Stimulated activated CD8-positive, alpha-beta memory T cell treated with anti-CD3 and anti-CD28 coated beads, Interleukin-12 subunit alpha, Interleukin-12 subunit beta, amount 100 ng/mL, for 1 hour (primary cell): ENCODE measurements at places on chromosomes 4 and X.
A peak's percentile ranks its signal among the peaks of the same experiment; 100 is the strongest.

GRCh38 chr4:143858456-143858855 lies 46.9 kb downstream of the GYPE start:
- no peak for DNase-seq

- DNase-seq: peak; percentile 43
These were observed 1.4 kb downstream of the RPS6KA3 start for GRCh38 chrX:20265221-20265725.

GRCh38 chr4:159017323-159018026 lies 85.4 kb upstream of the RAPGEF2 start:
- DNase-seq: no peak

GRCh38 chr4:156778093-156778492 lies 193.5 kb downstream of the PDGFC start:
- DNase-seq: no peak

GRCh38 chr4:26987191-26987590 lies 126.5 kb downstream of the STIM2 start:
- DNase-seq: no peak

DNA sequence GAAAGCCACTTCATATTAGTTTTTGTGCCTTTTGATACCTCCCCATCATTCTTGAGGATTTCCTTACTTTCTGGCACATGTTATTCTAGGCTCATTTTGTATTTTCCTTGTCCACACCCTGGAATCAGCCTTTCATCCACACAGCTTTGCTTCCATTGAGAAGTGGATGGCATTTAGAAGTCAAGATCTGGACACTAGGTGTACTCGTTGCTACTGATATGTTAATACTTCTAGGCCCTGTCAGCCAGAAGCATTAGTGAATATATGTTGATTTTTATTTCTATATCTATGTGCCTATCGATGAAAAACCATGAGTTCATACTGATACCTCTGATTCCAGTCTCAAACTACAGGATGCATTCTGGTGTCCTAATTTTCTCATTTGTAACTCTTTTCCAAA lies 73.2 kb downstream of the ARHGAP24 start:
- no peak for DNase-seq

- no peak for DNase-seq
These were observed 101.8 kb upstream of the CXorf51B start for GRCh38 chrX:146707781-146708180.

DNA sequence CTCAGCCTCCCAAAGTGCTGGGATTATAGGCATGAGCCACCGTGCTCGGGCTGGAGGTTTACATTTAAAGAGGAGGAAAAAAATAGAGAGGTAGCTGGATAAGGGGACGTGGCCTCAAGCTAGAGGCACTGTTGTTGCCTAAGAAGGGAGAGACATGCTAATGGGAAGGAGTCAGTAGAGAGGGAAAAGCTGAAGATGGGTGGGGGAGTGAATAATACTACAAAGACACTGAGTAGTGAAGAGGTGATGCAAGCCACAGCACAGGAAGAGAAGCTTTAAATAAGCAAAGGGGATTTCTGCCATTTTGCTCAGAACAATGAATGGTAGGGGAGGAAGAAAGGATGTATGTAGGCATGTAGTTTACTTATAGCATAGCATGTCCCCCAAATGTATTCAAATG lies 11.5 kb upstream of the AP1S2 start:
- DNase-seq: no peak

GRCh38 chr4:27318740-27319139 lies 458.1 kb downstream of the STIM2 start:
- no peak for DNase-seq

DNA sequence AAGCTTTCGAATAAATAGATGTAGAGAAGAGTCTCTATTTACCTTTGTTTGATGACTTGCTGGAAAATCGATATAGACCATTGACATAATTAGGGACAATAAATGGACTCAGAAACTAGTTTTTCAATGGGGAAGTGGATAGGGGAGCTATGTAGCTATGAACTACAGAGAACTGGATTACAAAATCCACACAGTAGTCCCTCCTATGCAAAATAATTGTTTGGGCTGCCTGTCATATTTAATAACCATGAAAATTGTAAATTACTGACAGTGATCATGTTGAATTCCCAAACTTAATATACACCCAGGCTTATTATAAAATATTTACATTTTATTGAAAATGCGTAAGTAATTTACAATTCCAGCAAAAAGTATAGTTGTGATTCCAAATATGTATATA lies 333.1 kb upstream of the FAM241A start:
- no peak for DNase-seq

DNA sequence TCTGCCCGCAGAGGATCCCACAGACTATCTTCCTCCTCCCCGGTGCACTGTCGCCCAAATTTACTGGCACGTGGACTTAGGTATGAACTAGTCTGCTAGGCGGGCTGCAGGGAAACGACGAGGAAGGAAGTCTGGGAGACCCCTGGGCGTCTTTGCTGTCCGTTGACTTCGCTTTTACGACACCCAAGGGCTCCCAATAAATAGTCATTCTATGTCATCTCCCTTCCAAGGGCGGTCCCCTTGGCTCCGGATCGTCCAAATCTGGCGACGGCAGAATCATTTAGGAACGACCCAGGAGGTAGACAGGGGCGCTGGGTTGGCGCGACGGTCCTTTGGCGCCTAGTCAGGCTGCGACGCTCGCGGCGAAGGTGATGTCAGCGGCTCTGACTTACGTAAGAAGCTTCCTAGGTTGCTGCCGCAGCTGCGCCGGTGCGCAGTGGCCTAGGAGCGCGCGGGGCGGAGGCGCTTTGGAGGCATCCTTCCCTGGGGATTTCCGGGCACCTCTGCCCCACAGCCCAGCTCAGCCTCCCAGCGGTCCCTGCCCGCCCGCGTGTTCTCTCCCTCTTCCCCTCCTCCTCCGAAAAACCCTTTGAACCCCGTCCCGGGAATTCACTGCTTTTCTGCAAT lies 2.2 kb downstream of the NHS start:
- no peak for DNase-seq

DNA sequence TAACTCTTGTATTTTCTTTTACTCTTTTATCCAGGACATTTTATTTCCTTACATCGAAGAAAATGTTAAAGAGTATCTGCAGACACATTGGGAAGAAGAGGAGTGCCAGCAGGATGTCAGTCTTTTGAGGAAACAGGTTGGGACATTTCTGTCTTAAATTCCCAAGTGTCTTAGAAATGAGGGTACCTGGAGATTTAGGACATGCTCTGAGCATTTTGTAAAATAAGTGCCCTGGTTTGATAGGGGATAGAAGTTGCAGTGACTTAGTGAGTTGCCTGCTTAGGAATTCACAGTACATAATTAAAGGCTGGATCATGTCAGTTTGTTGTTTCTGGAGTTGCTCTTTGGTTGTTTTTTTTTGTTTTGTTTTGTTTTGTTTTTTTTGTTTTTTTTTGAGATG lies 17.5 kb downstream of the ENOPH1 start:
- DNase-seq: no peak

DNA sequence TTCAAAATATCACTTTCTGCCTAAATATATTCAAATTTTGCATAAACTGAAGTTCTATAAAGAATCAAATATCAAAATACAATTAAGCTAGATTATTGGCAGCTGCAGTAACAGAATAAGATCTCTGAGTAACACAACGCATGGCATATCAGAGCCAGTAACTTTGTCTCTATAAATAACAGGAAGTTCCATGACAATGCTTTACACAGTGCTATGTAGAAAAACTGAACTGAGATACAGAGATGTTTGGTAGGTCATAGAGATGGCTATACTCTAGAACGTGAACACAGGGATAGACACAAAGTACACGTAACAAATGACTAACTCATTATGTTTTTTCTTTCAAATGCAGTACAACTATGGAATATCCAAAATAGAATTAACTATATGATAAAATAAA lies 18.2 kb downstream of the UBE2D3 start:
- no peak for DNase-seq

GRCh38 chr4:139676365-139676764 lies 10.7 kb downstream of the MGST2 start:
- no peak for DNase-seq

GRCh38 chr4:188536826-188537225 lies 397.6 kb downstream of the TRIML1 start:
- no peak for DNase-seq

- peak; percentile 63 for DNase-seq
These were observed 18.3 kb upstream of the GPR101 start for GRCh38 chrX:137051978-137052642.

- DNase-seq: no peak
These were observed 141.0 kb upstream of the FAM47C start for GRCh38 chrX:36867143-36867542.

DNA sequence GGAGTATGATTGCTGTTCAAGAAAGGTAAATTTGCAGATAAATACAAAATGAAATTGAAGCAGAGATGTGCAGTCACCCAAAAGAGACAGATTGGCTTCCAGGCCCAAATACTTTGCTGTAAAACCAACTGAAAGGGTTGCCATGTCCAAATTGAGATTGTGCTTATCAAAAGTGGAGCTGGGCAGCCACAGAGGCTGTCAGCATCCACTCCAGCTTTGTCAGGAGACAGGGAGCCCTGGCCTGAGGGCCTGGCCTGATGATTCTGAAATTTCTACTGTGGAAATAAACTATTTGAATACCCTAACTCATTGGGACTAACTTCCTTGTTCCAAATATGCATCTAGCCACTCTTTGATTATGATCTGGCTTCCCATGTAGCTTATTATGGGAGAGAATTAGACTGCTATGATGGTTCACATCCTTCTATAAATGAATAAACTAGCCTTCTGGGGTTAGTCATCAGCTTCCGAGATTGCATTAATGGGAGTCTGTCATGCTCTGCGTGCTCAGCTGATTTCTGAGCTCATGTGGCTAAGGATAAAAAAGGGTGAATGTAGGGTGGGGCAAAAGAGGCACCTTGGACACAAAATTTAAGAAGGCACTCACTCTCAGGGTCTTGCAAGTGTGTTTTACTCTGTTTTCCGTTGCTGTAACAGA lies 48.2 kb downstream of the SLC34A2 start:
- no peak for DNase-seq

DNA sequence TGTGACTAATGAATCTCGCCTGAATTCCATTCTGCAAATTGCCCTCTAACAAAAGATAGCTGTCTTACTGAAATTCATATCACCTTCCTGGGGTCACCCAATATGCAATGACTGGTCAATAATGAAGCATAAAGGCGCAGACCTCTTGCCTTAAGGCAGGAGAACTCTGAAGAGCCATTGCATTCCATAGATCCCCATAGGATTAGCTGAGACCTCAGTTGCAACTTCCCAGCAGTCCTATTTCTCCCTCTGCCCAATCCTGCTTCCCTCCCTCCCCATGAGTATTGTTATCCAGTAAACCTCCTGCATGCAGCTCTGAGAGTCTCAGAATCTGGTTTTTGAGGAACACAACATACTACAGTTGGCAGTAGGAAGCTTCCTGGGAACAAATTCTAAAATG lies 396.5 kb downstream of the DCAF12L2 start:
- no peak for DNase-seq

GRCh38 chrX:132483488-132483887 lies 5.3 kb downstream of the MBNL3 start:
- no peak for DNase-seq
